ENCODE measurements at places on chromosomes 2 and 18.

DNA sequence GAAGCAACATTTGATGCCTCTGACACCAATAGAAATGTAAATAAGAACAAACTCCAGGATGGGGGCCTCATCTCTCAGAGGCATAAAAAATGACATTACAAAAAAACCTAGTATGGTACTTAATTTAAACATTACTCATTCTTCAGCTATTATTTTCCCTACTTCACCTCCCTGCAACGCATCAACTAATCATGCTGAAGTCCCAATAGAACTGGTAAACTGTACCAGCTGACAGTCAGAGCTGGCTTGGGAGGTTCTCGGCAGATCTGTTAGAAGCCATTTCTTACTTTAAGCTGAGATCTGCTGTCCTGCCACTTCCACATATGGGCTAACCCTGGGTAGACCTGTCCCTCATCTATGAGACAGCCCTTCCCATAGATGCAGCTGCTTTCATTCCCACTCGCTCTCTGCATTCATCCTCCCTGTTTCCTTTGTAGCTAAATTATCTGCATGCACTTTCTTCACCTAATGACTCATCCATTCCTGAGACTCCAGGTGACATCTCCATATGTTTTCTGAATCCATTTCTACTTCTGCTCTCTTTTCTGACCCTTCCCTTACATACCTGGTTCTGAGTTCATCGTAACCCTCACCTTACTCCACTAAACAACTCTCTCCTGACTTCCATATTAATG lies 108.1 kb downstream of the AOX1 start:
- no peak for DNase-seq

DNA sequence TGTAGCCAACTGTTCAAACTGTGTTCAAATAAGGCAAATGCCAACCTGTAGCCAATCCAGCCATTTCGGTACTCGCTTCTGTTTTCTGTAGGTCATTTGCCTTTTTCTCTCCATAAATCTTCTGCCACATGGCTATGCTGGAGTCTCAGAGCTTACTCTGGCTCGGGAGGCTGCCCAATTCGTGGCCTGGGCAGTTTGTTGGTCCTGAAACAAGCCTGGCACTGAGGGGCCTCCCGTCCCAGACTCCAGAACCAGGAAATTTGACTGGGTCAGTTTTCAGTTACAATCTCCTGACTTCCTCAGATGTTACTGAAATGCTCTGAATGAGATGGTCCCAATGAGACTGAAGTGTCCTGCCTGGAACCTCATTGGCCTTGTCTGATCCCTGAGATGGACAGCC lies 120.8 kb upstream of the NPAS2 start:
- no peak for DNase-seq

GRCh38 chr2:201654616-201655384 lies 11.5 kb upstream of the TMEM237 start:
- DNase-seq = no peak

GRCh38 chr2:222306393-222307142 lies 7.8 kb upstream of the PAX3 start:
- no peak for DNase-seq

DNA sequence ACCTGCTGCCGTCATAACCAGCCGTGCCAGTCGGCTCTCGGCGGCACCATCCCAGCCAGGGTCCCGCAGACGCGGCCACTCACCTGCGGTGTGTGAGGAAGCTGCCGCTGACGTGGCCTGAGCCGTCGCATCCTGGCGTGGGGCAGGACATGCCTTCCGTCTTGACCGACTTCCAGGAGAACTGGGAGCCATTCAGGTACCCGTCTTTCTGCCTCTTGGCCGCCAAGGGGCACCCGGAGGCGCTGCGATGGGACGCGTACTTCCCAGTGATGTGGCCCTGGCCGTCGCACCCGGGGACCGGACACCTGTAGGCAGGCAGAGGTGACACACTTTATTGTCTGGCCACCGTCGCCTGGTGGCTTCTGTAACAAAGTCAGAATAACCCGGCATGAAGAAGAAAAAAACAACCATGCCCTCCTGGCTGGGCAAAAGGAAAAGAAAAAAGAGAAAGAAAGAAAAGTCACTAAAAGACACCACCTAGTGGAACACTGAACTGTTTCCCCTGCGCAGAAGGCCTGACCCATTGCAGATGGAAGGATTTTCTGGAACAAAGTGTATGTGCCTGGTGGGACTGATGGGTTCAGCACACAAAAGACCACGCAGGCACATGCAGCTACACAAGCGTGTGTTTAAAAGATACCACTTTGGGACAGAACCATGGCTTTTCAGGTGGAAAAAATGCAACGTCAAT lies 94.9 kb upstream of the PXDN start:
- no peak for DNase-seq

All from prostate gland (tissue), 2 donors.